ENCODE measurements at places on chromosomes 2 and 18.

GRCh38 chr2:55013936-55014335 lies 36.3 kb downstream of the RTN4 start:
- DNase-seq = peak; percentile 8

GRCh38 chr2:237314198-237314597 lies 99.8 kb downstream of the COL6A3 start:
- no peak for DNase-seq

GRCh38 chr2:232478571-232479340 lies 8.9 kb downstream of the ECEL1 start:
- no peak for DNase-seq

DNA sequence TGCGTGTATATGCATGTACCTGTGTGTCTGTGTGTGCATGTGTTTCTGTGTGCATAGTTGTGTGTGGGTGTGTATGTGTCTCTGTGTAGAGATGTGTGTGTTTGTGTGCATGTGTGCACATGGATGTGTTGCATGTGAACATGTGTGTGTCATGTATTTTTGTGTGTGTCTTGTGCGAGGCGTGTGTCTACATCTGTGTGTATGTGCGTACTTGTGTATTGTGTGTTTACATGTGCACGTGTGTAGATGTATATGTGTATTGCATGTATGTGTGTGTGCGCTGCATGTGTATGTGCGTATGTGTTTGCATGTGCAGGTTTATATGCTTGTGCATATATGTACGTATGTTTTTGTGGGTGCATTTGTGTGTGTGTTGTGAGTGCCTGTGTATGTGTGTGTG lies 735.2 kb downstream of the GALR1 start:
- no peak for DNase-seq

DNA sequence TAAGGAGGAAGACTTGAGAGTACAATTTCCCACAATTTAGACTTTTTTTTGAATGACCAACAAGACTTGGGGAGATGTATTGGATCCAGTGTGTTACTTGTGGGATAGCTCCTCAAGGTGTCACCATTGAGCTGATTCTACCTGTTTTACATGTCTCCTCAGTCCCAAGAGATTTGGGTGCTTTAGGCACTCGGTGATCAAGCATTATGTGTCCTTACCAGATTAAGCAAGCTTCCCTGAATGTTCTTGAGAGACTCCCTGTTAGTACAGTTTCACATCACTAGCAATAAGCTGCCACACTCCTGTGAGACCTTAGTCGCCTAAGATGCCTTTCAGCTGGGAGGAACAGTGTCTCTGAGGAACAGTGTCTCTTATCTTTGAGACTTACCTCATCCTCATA lies 384.3 kb upstream of the SYT4 start:
- no peak for DNase-seq

DNA sequence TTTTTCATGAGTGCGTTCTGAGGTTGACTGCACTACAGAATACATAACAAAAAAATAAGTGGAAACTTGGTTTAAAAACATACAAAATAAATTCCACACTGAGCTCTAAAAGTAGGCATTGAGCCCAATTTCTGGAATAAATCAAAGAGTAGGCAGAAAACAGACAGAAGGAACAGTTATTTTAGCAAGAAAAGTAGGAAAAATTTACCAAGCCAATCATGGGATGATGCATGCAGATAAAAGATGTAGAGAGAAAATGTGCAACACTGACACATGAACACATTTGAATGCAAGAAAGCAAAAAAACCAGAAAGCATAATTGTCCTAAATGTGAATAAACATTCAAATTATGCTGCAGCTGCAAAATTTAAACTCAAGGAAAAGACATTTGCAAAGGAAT lies 308.3 kb downstream of the DLGAP1 start:
- DNase-seq = no peak

DNA sequence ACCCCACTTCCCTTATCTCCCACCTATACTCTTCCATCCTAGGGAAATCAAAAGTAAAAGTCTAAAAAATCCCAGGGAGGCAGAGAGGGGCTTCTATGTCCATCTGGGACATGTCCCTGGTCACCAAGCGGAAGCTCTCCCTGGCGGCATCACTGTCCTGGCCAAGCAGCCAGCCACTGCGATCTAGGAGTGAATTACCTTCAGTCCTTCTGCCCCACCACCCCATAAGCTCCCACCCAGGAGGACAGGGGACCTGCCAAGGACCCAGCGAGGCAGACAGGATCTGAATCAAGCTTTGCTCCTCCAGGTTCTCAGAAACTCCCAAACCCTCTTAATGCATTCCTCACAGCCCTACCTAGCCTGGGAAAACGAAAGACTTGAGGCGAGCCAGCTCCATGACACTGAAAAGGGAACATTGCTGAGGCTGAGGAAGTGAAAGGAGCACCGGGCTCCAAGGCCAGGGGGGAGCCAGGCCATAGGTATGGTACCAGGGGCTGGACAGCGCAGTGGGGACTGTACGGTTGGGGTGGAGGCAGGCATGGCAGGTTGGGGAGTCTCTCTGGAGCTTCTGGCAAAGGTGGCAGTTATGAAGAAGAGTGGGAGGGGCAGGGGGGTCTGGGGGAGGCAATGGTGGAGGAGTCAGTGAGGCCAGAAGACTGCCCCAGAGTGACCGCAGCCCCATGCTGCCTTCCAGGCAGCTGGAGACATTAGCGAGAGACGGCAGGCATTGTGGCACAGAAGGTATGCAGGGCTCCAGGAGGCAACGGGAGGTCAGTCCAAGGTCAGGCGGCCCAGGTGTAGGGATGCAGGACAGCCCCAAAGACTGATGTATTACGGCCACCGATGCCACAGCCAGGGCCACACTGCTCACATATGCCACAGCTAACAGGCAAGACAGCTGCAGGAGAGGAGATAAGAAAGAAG lies 2.7 kb upstream of the SLC23A3 start:
- no peak for DNase-seq

DNA sequence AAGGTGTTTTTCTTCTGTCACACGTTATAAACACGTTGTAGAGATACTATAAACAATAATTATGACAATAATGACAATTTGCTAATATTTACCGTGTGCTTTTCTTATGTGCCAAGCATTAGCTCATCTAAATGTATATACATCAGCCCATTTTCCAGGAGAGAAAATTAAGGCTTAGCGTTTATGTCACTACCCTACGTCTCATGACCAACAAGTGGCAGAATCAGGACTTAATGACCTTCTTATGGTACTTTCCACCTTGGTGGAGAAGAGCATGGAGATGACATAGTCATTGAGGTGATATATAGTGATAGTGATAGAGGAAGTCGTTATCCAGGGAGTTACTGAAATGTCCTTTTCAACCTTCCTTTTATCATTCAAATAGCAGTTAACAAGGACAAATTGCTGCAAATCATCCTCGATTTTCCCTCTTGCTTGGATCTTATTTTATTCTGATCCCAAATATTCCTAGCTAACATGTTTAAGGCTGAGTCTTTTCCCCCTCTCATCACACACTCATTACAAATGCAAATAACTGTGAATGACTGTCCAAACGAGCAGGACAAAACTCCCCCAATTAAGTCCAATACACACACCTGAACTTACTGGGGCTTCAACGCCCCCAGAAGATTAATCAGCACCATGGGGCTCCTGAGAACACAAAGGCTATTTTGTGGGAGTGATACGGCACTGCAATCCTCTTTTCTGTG lies 27.3 kb downstream of the SPRED2 start:
- DNase-seq = no peak

GRCh38 chr2:29923110-29923721 lies 1.8 kb upstream of the ALK start:
- peak; percentile 58 for DNase-seq

DNA sequence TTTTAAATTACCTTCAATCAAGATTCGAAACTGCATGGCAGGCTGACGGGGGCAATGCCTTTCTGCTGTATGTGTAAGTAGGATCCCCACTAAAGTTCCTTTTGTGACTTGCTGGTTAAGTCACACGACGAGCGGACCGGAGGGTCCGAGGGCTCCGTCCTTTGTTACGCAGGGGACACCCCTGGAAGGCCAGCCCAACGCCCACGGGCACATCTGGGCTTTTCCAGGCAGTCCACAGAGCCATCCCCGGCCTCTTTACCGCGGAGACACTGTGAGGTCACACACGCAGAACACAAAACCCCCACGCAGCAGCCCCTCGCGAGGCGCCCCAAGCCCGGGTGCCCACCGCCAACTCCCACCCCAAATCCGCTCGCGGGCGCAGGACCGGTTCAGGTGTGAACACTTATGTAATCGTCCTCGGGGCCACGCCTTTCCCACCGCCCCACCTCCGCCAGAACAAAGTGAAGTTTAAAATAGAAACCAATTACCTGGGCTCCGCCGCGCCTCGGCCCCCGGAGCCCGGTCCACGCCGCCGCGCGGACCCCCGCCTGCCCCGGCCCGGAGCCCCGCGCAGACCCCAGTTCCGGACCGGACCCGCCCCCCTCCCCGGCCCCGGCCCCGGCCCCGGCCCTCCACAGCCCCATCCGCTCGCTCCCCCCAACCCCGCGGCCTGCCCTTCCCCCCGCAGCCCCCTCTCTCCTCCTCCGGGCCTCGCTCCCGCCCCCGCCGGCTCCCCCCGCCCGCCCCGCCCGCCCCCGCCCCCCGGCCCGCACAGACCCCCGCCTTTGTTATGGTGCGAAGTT lies 4.2 kb downstream of the ZNF516 start:
- DNase-seq = no peak

DNA sequence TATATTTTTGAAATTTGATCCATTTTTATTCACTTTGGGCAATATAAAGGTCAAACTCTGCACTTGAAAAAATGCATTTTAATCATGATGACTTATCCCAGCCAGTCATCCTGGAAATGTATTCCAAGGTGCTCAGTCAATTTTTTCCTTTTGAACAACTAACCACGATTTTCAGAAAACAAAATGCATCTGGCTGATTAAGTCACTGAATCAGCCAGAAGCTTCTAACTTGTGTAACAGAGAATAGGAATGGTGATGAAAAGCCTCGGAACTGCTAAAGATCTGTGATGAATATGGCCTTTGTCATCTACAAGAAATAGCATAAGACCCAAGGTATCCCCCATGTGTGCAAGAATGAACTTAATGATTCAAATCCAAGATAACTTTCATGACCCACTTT lies 572.7 kb downstream of the EPHA4 start:
- DNase-seq = no peak

GRCh38 chr2:128202791-128203190 lies 111.8 kb downstream of the UGGT1 start:
- DNase-seq = no peak

- DNase-seq = no peak
Observed at GRCh38 chr2:159617100-159617499, 752 bp upstream of the BAZ2B start.
